ENCODE measurements at places on chromosomes 6 and 20.

DNA sequence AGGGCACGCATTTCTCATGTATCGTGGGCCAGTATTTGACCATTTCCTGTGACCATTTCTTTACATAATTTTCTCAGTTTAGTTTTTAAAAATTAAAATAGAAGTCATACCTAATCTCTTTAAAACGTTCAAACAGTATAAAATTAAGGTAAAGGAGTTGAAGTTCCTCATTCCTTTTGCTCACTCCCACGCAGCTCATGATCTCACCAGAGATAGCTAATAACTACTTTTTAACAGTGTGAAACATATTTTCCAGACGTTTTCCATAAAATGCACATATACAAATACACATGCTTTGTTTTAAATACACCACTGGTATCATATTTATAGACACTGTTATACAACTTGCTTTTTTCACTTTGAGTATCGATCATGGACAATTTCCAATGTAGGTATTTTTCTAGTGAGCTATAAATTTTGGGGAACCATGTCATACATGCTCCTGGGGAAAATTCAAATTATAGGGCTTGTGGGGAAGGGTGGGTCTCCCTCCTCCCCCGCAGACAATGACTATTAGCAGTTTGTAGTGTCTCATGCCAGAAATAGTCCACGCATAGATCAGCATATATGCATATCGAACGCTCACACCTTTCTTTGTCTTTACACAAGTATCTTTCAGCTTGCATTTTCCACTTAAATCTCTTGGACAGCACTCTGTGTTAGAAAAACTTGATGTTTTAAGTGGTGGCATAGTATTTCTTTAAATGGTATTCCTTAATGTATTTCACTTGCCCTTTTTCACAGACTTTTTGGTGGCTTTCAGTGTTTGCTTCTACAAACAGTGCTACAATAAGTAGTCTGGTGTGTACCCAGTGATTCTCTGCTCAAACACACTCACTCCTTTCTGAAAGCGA, 145.5 kb upstream of the ZNF217 start:
- DNase-seq: no peak

DNA sequence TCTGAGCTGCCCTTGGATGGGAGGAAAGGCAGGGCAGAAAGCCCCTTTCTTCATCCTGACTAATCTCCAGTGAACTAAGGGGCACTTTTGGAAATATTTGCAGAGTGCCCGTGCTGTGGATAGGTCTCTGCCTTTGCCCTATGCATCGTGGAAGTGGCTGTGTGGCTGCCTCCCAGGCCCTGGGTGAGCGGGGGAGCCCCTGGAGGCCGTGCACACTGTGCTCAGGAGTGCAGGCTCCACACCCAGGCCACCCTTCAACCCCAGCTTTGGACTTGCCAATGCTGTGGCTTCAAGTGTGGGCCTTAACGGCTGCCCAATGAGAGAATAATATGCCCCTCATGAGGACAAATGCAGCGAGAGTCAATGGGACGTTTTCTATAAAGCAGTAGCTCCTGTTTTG, 36.7 kb upstream of the ARMC2 start:
- no peak for DNase-seq

DNA sequence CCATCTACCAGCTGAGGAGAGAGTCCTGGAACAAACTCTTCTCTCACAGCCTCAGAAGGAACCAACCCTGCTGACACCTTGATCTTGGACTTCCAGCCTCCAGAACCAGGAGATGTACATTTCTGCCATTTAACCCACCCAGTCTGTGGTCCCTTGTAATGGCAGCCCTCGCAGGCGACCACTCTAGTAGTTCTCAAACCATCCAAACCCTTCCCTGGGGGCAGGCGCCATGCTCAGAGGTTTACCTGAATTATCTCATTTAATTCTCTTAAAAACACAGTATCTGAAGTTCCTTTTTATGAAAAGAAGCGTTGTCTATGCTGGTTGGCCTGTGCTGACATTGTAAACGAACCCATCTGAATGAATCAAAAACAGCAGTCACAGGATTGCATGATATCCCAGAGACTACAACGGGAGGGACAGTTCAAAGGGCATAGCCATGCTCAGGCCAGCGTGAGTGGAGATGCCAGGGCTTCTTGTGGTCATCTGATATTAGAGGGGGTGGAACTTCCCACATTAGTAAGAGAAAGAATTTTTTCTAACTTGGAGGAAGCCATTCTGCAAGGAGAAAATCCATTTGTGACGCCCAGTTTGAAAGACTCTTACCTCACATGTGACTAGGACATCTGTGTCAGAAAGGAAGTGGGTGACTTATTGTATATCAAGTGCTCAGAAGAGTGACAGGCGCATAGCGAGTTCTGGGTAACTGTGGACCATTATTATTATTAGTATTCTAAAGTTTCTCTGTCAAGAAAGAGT, 17.2 kb upstream of the TAGAP start:
- no peak for DNase-seq

- DNase-seq: no peak
Observed at GRCh38 chr20:58403272-58403671, 14.2 kb downstream of the VAPB start.

DNA sequence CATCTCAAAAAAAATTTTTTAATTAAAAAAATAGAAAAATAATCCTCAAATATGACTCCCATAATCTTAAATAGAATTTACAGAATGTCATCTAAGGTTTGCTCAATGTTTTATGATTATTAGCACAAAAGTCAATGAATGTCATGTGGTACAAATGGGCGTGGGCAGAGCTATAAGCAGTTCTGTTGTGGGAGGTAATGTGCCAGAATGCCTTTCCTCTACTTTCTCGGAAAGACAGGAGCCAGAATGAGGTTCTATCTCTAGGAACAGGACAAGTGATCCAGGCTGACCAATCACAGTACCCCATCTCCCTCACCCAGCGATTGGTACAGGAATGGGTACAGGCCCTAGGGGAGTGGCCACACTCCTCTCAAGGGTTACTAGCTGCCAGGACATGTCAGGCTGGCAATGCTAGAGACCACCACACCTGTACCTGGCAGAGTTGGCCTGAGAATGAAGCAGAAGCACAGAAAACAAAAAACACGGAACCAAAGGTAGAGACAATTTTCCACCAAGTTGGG, 15.1 kb downstream of the RALGAPA2 start:
- DNase-seq: no peak

GRCh38 chr6:10513544-10513943, 7.6 kb upstream of the GCNT2 start:
- DNase-seq: no peak

GRCh38 chr6:42166444-42167141, 6.6 kb upstream of the GUCA1A start:
- no peak for DNase-seq

DNA sequence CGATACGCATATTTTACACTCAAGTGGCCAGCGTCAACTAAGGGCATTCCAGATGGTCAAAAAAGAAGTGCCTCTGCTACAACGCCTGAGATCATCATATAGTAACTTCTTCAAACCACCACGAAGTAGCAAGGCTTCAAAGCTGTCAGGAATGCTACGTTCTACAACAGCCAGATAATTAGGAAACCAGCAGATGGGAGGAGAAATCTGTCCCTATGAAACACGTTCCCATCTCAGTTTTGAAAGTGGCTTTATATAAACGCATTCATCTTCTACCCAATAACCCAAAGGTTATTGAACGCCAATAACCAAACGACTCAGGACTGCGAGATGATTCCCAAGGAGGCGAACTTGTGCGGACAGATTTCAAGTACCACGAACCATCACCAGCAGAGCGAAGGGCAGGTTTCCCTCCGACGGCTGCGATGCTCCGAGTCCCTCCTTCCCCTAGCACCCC, 1.2 kb downstream of the ABHD12 start:
- DNase-seq: no peak

- DNase-seq: no peak
Observed at GRCh38 chr6:45757443-45758130, 258.1 kb downstream of the CLIC5 start.

GRCh38 chr6:35259948-35260590, 534 bp downstream of the ZNF76 start:
- DNase-seq: no peak

GRCh38 chr6:104187616-104188015, 672.1 kb downstream of the HACE1 start:
- DNase-seq: no peak

DNA sequence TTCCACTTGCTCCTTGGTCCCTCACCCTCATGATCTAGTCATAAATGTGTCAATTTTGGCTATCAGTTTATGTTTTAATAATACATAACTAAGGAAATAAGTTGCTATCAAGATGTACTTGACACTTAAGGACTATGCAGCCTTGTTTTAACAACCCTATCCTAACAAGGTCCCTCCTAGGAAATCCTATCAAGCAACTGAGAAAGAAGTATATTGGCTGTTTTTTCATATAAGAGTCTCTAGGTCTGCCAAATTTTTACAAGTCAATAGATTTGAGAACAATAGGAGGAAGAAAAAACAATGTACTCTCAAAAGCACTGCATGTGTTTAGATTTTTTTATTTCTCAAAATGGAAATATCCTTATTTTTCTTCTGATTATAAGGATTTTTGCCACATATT, 14.7 kb downstream of the FILIP1 start:
- DNase-seq: no peak

- DNase-seq: no peak
Observed at GRCh38 chr6:63521475-63522210, 50.6 kb upstream of the LOC128125822 start.

GRCh38 chr6:138004430-138005287, 102.6 kb downstream of the PERP start:
- no peak for DNase-seq

- no peak for DNase-seq
Observed at GRCh38 chr6:79874531-79875134, 72.7 kb downstream of the ELOVL4 start.

GRCh38 chr6:30618270-30618797, 694 bp downstream of the MRPS18B start:
- no peak for DNase-seq

GRCh38 chr6:85983032-85983659, 340.5 kb upstream of the SYNCRIP start:
- no peak for DNase-seq

GRCh38 chr6:158706369-158706982, 56.6 kb downstream of the SYTL3 start:
- DNase-seq: no peak

- no peak for DNase-seq
Observed at GRCh38 chr6:45423824-45424450, 46.2 kb upstream of the SUPT3H start.

DNA sequence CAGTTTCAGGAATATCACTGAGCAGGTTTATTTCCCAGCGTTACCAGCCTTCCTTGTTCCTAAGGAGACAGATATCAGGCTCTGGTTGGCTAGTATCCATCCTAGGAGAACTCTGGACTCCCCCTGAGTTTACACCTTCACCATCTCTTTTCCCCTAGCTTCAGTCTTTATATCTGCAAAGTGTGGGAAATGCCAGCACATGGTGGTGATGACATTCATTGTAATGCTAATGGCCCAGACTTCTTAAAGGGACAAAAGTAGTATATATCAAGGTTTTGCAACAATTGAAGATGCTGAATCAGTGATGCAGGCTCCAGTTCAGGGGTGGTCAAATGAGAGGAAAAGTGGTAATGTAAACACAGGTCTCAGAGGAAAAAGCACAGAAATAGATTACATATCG, 224.3 kb upstream of the SYNDIG1 start:
- no peak for DNase-seq

GRCh38 chr6:111777357-111777756, 95.9 kb downstream of the FYN start:
- DNase-seq: no peak

DNA sequence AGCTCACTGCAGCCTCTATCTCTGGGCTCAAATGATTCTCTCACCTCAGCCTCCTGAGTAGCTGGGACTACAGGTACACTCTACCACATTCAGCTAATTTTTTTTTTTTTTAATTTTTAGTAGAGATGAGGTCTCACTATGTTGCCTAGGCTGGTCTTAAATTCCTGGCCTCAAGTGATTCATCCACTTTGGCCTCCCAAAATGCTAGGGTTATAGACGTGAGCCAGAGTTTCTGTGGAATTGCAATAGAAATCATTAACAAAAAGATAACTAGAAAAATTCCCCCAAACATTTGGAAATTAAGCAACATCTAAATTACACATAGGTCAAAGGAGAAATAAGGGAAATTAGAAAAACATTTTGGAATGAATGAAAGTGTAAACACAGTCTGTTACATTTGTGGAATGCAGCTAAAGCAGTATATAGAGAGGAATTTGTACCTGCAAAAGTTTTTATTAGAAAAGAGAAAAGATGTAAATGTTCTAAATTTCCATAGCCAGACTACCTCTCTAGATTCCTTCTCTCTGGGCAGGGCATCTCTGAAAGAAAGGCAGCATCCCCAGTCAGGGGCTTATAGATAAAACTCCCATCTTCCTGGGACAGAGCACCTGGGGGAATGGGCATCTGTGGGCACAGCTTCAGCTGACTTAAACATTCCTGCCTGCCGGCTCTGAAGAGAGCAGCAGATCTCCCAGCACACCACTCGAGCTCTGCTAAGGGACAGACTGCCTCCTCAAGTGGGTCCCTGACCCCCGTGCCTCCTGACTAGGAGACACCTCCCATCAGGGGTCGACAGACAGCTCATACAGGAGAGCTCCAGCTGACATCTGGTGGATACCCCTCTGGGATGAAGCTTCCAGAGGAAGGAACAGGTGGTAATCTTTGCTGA, 51.3 kb downstream of the ATRN start:
- DNase-seq: no peak

DNA sequence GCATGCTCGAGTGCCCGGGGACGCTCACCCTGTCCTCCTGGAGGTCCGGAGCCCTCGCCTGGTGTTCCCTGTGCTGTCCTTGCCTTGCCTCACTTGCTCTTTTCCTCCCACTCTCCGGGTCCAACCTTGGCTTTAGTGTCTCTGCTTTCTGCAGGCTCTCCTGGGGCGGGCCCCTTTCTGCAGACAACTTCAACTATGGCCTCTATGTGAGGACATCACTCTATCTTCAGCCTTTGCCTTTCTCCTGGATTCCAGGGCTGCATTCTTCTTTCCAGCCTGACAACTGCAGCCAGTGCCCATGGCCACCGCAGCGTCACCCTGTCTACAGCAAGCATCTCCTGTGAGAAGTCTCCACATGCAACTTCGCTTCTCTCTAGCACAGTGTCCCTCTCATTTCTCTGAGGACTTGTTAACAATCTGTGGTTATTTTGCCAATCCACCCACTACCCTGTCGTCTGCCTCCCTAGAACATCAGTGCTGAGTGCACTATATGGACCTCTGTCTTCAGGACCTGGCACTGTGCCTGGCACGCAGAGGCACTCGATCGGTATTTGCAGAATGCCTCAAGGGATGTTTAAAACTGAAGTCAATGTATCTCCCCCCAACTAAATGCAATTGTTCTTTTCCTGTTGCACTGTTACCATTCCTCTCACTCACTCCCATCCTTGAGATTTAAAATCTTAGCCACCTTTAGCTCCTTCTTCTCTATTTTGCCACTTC, 35.9 kb downstream of the FOXC1 start:
- no peak for DNase-seq

- DNase-seq: no peak
Observed at GRCh38 chr6:17932330-17932852, 55.0 kb downstream of the KIF13A start.

DNA sequence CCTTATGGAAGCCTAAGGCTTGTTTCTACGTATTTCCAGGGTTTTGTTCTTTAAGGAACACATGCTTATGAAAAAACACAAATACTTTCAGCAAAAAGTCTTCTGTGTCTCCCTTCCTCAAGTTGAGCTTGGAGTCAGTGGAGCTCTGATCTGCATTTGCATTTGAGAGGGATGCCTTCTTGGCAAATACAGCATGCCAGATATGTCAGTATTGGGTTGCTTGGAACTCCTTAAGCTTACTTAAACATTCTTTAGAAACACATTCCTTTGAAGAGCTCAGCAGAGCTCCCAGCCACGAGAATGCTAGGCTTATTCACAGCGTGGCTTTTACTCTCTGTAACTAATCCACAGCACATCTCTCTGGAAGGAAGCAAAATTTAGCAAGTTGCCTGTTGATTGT, 68.3 kb downstream of the ANKRD6 start:
- DNase-seq: no peak

- DNase-seq: no peak
Observed at GRCh38 chr6:158284007-158284875, 28.0 kb upstream of the TULP4 start.

All from cortex of kidney (tissue), 1 donor.